COR-L47 (cell line): ENCODE measurements at places on chromosomes 12 and 14.

DNA sequence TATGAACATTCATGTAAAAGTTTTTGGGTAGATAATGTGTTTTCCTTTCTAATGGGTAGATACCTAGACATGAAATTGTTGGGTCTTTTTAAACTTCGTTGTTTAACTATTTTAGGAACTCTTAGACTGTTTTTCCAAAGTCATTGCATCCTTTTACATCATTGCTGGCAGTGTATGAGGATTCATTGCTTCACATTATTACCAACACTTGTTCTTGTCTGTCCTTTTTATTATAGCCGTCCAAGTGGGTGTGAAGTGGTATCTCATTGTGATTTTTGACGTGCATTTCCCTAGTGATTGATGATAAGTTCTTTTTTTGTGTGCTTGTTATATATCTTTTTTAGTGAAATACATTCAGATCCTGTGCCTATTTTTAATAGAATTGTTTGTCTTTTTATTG lies 39.4 kb downstream of the USP15 start:
- no peak for DNase-seq

GRCh38 chr14:77302926-77303325 lies 17.8 kb downstream of the POMT2 start:
- no peak for DNase-seq

GRCh38 chr12:65602253-65602609 lies 222.1 kb upstream of the HMGA2 start:
- no peak for DNase-seq

DNA sequence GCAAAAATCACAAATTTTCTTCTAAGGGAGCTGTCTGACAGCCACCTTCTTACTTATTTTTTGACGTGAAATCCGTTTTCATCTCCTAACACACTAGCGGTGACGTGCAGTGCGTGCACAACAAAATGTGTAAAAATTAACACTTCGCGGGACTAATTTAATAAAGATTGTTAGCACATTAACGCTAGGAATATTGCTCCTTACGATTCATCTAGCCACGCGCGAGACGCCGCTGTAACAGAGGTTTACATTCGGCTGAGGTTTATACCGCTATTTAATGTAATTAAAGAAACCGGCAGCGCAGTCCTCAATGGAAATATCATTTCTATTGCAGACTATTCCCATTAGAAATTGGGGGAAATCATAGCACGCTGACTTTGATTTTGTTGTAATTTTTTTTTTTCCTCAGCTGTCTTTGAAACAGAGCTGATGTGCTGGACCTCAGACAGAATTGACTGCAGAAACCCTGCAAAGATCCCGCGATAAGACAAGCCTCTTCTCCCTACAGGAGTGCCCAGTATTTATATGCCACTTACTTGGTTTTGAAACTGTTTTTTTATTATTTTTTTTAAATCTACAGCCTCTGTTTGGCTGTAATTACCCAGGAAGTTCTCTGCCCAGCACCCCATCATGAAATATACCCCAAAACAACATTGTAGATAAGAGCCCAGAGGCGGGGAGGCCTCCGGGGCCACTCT lies 31.2 kb downstream of the BCL11B start:
- DNase-seq: no peak

- no peak for DNase-seq
Observed at GRCh38 chr12:4112734-4113325, 160.7 kb upstream of the CCND2 start.

GRCh38 chr12:77861317-77861716 lies 30.6 kb downstream of the NAV3 start:
- no peak for DNase-seq

DNA sequence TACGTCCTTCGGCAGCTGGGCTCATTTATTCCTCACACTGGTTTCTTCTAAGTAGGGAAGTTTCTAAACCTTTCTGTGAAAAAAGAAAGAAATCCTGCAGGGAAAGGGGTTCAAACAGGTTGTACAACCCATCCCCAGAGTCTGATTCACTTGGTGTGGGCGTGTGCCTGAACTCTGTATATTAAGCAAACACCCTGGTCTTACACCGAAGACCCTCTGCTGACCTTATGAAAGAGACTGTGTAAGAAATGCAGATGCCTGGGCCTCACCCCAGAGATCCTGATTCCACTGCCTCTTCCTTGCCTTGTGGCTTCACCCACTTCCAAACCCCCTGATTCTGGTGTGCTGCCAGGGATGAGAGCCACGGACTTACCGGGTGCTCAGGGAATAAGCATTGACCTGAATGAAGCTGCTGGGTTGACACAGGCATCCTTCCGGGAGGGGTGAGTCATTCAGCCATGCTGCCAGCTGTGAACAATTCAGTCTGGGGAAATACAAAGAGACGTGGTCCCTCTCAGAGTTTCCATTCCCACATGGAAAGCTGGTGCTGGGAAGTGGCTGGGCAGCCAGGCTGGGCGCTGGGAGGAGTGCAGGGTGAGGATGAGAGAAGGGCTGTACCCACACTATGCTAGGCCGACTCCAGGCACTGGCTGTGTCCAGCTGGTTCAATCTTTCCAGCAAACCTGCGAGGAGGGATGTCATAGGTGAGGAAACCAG lies 26.5 kb upstream of the ACTN1 start:
- DNase-seq: peak; percentile 8

DNA sequence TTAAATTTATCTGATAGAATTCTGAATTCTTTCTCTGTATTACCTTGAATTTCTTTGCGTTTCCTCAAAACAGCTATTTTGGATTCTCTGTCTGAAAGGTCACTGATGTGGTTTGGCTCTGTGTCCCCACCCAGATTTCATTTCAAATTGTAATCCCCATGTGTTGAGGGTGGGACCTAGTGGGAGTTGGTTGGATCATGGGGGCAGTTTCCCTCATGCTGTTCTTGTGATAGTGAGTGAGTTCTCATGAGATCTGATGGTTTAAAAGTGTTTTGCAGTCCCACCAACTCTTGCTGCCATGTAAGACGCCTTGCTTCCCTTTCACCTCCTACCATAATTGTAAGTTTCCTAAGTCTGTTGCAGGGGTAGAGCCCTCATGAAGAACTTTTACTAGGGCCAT lies 34.1 kb upstream of the OR6J1 start:
- no peak for DNase-seq

DNA sequence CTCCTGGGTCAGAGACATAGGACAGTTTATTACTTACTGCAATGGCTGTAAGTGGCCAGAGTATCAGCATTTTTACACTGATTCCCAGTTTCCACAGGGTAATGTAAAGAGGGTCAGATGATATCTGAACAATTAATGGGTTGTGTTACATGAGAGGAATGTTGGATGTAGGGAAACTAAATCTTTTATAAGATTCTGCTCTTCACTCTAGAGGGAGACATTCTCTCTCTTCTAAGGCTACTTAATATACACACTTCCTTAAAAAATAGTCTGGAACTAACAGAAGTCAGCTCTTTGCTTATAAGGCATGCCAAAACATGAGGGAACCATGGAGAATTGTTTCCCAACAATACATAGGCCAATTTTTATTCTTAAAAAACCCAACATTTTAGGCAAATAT lies 389.8 kb downstream of the ETNK1 start:
- DNase-seq: no peak

DNA sequence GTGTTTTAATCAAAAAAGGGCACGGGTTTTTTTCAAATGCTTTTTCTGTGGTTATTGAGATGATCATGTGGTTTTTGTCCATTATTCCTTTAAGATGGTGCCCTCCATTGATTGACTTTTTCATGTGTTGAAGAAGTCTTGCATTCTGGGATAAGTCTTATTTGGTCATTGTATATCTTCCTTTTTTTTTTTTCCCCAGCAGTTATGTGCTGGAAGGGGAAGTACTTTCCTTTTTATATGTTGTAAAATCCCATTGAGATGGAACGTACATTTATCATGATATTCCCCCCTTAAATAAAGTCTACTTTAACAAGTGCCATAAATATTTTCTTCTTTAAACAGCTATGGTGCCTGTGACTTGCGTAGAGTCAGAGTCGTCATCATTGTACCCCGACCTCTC lies 24.8 kb upstream of the MUCL1 start:
- no peak for DNase-seq

DNA sequence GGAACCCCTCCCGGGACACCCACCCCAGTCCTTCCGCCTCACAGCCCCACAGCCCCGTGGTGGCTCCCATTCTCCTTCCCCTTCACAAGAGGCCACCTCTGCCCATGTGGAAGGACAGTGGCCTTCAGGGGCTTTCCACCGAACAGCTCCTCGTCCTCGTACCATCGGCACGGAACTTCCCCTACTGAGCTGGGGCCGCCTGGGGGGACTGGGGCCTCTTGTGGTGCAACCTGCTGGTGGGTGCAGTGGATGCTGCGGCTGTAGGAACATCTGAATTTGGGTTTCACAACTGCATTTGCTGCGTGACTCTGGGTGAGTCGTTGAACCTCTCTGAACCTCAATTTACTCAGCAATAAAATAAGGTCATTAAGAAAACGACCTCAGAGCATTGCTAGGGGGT lies 50.9 kb downstream of the RFLNA start:
- DNase-seq: no peak

DNA sequence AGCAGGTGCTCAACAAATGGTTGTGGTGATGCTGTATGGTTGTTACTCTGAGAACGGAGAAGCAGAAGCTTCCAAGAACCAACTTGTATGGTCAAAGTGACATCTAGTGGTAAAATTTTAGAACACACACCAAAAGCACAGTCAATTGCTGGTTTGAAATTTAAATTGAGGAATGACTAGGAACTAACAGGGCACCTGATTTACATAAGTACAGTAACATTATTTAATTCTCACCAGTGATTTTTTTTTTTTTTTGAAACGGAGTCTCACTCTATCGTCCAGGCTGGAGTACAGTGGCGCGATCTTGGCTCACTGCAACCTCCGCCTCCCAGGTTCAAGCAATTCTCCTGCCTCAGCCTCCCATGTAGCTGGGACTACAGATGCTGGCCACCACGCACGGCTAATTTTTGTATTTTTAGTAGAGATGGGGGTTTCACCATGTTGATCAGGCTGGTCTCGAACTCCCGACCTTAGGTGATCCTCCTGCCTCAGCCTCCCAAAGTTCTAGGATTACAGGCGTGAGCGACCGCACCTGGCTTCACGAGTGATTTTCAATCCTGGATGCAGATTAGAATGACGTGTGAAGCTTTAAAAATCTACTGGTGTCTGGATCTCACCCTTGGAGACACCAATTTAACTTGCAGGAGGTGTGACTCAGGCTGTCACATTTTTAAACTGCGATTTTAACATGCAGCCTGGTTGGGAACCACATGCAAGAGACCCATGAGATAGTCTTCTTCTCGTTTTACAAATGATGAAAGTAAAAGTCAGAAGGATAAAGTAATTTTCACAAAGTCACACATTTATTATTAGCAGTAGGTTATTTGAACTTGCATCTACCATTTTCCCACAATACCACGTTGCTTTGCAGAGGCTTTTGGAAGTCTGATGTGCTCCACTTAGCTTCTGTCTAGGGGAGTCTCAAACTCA lies 14.1 kb upstream of the NUMB start:
- peak; percentile 67 for DNase-seq

DNA sequence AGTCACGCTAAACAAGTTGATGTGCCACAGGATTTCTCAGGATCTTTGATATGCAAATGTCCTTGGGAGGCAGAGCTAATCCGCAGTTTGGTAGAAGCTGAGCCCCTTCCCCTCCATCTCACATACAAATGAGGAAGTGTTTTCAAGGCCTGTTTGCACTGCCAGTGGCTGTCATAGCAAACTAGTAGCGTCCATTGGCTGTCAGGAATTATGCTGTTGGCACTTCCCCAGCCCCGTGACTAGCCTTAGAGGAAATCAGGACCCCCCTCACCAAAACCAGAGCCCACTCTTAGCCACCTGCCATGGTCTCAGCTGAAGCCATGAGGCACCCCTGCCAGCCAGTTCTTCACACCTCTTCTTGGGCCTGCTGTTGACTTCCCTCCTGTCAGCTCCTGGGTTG lies 253.9 kb downstream of the CACNA1C start:
- DNase-seq: no peak

DNA sequence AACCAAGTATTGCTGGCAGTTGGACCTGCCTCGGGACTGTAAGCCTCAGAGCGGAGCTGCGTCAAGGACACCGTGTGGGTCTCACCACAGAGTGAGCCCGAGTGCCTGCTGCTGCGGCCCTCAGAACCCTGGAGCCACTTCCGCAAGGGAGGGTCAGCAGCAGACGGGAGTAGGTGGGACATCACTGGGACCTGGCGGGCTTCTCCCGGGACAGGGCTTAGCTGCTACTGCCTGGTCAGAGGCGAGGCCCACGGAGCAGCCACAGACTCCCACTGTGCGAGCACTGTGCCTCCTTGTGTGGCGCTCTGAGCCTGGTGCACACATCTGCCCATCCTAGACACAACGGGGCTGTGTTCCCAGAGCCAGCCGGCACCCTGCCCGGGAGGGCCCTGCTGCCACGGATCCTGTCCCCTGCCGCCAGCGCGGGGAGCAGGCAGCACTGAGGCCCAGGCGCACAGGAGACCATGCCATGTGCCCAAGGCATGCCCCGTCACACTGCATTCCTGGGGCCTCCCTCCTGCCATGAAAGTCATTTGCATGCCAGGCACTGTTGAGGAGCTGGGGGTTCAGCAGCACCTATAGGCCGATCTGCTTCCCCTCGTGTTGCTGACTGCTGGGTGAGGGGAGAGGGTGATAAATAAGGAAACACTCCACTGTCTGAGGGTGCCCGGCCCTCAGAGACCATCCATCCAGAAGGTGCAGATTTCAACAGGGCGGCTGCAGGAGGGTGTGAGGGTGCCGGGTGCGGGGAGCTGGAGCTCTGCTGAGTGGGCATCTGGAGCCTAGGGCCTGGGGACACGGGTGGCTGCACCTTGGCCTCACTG lies 10.0 kb downstream of the HIP1R start:
- no peak for DNase-seq

GRCh38 chr14:32202491-32202997 lies 525 bp downstream of the RNU6-8 start:
- DNase-seq: no peak

DNA sequence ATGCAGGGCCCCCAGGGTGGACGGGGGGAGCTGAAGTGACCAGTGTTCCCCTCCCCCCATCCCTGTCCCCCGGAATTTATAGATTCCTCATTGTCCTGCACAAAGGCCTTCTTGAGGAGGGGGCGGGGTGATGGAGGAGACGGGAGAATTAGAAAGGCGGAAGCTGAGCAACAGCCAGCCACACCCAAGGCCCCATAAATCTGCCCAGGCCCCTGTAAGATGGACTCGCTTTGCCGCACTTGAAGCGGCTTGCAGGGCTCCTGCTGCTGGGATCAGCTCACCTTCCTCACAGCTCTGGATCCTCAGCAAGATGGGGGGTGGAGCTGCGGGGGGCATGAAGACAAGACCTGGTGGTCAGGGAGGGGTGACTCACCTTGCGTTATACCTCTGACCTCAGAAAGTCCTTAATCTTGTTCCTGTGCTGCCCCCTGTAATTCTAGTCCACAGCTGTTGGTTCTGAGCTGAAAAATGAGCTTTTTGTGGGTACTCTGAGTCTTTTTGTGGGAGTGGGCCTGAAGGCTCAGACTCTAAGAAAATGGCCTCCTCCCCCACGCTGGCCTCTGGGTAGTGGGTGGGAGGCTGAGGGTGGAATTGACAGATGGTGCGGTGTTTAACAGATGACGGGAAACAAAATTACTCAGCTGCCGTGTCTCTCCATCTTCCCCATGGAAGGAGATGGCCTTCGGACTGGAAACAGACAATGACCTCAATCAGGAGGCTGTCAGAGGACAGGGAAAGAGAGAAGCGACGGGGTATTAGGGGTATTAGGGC lies 15.8 kb upstream of the ANKRD33 start:
- DNase-seq: no peak

- DNase-seq: no peak
Observed at GRCh38 chr12:89781156-89781555, 72.5 kb upstream of the ATP2B1 start.
